T-helper 17 cell (primary cell): ENCODE measurements at places on chromosomes 7 and 10.

- H3K4me3 ChIP-seq: peak overlapping the region; percentile 67
- peaks cover 10% of the 10 kb centered on the region for H3K4me1 ChIP-seq
- peak; percentile 39 for DNase-seq
- H3K27me3 ChIP-seq: no peaks in the 10 kb centered on the region
- H3K27ac ChIP-seq: no peak overlapping the region
Observed at GRCh38 chr10:132434405-132435005, 37.5 kb downstream of the PWWP2B start.

GRCh38 chr10:8048281-8049008 is 6.0 kb upstream of the GATA3 start:
- peak overlapping the region; percentile 84 for H3K4me3 ChIP-seq
- DNase-seq: peak; percentile 61
- H3K27me3 ChIP-seq: peaks cover 73% of the 10 kb centered on the region
- peaks cover 59% of the 10 kb centered on the region for H3K4me1 ChIP-seq

DNA sequence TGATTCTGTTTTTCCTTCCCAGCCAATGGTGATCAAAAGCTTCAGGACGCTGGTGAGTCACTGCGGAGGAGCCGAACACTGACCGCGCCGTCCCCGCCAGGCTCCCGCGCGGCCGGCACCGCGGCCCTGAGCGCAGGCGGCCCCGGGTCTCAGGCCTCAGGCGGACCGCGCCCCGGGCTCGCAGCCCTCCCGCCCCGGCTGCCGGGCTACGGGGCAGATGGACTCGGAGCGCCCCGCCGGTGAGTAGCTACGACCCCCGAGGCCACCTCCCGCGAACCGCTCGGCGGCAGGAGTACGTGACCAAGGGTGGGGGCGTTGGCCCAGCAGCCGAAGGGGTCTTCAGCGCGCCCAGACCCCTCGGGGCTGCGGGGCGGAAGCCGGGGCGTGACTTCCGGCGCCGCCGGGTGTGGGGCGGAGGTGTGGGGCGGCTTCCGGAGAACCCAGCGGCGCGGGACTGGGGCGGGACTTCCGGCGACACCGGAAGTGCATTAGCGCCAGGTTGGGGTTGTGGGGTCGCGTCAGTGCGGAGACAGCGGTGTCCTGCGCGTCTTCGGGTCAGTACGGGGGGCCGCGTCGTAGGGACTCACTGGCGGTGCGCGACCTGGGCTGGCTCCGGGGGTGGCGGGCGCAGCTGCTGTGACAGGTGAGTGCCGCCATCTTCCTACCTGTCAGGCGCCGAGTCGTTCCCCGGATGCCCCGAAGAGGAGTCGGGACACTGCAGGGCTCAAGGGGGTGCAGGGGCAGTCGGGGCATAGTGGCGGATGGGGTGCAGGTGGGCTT is at the start of gene WDR37:
TSS of gene WDR37 (plus strand) at position 60 of the 780 bp plus-strand sequence. CDS start 15,771 bp downstream, outside the sequence.
- H3K27ac ChIP-seq: peak within 1 kb of the TSS; percentile 98
- peak; percentile 81 for DNase-seq
- H3K27me3 ChIP-seq: no peaks in the 10 kb centered on the region
- H3K36me3 ChIP-seq: peaks cover 2% of the 10 kb centered on the region
- peaks cover 52% of the 10 kb centered on the region for H3K4me1 ChIP-seq

GRCh38 chr10:72557362-72557761 is 68.5 kb downstream of the MICU1 start:
- H3K4me1 ChIP-seq: peaks cover 5% of the 10 kb centered on the region
- H3K36me3 ChIP-seq: peaks cover 13% of the 10 kb centered on the region
- no peaks in the 10 kb centered on the region for H3K27me3 ChIP-seq
- no peak overlapping the region for H3K4me3 ChIP-seq

DNA sequence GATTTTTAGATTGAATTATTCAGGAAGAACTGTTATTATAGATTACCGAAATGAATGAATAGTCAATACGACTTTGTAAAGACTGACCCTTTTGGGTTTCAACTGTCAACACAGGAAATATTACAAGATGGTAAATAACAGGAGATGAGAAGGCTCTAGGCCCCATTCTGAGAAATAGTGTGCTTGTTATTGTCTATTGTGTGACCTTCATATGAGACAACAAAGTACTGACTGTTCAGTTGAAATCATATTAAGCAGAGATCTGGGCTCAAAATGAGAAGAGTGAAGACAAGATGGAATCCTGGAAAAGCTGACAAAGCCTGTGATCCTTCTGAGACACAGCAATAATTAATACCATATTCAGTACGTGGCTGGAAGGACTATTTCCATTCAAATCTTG is 503.8 kb downstream of the INHBA start:
- H3K4me1 ChIP-seq: no peaks in the 10 kb centered on the region
- H3K36me3 ChIP-seq: no peaks in the 10 kb centered on the region
- H3K4me3 ChIP-seq: no peak overlapping the region
- H3K27ac ChIP-seq: no peak overlapping the region
- no peaks in the 10 kb centered on the region for H3K27me3 ChIP-seq
- DNase-seq: no peak
